ENCODE measurements at places on chromosomes 4 and X.
A peak's percentile ranks its signal among the peaks of the same experiment; 100 is the strongest.

DNA sequence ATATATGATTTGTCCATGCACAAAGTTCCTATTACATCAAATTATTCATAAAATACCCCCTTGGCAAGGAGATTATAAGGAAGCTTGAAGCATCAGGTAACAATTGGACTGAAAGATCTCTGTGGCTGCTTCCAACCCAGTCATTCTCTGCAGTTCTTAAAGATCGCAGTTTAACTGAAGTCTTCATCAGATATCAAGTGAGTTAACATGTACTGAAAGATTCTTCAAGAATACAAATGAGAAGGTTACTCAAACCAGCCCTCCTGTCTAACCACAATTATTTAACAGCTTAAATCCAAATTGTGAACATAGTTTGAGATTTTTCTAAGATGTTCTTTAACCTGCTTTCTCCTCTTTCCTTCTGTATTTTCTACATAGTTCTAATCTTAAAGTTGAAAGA, 56.1 kb downstream of the SLC10A7 start:
- DNase-seq, result no peak

- no peak for DNase-seq
Measured at GRCh38 chrX:122500556-122500955, 683.5 kb upstream of the GRIA3 start.

- no peak for DNase-seq
Measured at GRCh38 chrX:109847257-109848187, 114.5 kb upstream of the ACSL4 start.

DNA sequence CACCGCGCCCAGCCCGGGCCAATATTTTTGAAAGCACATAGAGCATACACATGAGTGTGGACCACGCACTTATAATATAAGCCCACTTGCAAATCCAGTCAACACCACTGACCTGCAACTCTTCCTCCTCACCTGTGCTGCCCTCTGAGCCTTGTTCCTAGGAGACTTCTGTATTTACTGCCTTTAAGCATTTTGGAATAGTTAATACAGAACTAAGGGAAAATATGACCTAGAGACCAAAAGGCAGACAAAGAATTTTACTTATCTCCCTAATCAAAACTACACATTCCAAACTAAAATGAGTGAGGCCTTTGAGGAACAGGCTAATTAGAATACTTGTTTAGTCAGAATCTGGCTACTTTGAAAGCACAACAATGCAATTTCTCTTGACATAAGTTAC, 89.1 kb downstream of the RELL1 start:
- DNase-seq, result no peak

DNA sequence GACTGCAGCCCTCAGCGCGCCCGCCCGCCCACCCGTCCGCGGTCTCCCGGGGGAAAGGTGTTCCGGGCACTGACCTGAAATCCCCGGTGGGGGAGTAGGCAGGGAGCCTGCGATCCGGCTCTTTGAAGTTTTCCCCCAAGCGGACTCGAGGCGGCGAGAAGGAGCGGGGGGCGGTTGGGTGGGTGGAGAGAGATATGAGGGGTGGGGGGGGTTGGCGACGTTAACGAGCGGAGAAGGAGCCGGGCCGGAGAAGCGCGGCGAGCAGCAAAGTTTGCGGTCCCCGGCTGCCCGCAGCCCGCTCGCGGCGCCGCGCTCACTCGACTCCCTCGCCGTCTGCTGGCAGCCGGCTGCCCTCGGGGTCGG, 636 bp downstream of the BCOR start:
- no peak for DNase-seq

DNA sequence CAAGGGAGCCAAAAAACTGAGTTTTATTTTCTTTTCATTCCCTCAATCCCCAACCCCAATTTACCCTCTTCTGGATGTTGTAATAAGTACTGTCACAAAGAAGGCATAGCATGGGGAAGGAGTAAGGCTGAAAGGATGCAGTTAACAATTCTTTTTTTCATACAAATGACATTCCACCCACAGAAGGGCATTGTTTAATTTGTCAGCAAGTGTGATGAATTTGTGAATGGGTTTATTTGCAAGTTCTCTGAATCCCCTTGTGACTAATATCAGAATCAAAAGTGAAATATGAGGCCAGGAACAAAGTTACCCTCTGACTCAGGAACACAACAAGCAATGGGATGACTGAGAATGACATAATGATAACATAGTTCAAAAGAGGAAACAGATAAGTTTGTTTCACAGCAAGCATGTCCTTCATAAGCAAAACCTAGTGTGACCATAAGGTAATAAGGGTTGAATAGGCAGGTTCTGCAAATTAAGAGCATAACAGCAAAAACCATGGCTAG, 2.1 kb downstream of the GEMIN8 start:
- DNase-seq, result no peak

- DNase-seq, result no peak
Measured at GRCh38 chr4:153502584-153502983, 36.4 kb downstream of the TMEM131L start.

GRCh38 chrX:11311706-11312105, 18.5 kb downstream of the AMELX start:
- no peak for DNase-seq

DNA sequence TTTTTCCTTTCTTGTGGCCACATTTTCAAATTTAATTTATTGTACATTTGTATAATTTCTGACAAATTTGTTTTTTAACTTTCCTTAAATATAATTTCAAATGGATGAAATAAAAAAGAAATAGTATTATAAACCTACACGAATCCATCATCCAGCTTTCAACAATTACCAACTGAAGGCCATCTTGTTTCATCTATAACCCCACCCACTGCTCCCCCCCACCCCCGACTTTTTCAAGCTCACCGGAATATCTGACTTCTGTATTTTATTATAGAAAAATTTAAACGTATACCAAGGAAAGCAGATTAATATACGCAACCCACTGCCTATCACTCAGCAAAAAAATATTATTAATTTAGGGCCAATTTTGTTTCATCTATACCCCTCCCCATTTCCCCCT, 1.1 kb downstream of the MORF4L2 start:
- no peak for DNase-seq

DNA sequence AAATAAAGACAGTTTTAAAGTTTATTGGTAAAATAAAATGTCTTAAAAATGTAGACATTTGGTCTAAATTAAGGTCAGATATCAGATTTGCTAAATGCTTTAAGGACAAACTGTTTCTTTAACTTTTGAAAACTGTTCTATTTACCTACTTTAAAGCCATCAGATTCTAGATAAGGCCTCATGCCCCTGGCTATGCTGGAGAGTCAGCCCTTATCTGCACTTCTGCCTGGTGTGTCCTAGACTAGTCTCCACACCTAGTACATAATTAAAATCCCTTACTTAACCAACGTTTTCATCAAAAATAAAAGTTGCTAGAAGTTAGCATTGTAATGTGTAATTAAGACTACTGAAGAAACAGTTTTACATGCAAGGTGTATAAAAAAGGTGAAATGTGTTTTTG, 25.6 kb downstream of the HSD17B11 start:
- no peak for DNase-seq

GRCh38 chrX:115409551-115409950, 120.0 kb downstream of the LUZP4 start:
- no peak for DNase-seq

DNA sequence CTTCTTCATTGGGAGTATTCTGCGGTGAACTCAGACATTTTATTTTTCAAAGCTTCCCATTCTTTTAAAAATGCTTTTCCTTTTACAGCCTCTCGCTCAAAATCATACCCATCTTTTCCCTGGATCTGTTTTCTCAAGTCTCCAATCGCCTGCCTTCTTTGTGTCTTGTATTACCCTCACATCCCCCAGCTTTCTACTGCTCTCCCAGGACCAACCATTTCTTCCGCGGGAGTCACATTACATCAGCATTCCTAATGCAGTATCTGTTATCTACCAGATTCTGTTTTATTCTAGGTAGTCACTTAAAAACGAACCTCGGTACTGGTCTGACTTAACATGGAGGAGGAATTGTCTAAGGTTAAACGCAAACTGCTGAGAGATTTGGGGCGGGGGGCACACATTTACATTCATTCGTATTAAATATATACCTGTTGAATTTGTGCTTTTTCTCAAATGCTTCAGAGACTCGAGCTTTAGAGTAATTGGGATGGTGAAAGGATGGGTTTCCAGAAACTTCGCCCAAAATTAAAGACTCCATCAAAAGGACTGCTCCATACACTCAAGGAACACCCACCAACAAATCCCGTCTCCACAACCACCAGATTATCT, 493 bp upstream of the UCHL1 start:
- DNase-seq, result peak; percentile 21

GRCh38 chr4:84502955-84503373, 3.9 kb upstream of the NKX6-1 start:
- DNase-seq, result no peak

DNA sequence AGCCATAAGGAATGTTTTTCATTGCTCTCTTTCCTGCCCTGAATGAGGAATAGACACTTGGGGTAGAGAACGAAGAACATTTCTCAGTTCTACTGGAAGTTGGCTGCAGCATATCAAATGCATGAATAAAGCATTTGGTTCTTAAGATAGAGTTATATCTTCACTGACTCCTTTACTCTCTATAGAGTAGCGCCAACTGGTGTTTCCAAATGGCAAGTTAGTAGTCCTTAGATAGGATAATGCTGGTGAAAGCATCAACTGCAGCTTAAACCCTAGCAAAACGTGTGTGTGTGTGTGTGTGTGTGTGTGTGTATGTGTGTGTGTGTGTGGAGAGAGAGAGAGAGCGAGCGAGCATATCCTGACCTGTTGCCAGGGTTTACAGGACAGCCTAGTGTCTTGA, 62.2 kb upstream of the FRMPD4 start:
- DNase-seq, result no peak

GRCh38 chrX:50905334-50905733, 5.2 kb upstream of the BMP15 start:
- DNase-seq, result no peak

DNA sequence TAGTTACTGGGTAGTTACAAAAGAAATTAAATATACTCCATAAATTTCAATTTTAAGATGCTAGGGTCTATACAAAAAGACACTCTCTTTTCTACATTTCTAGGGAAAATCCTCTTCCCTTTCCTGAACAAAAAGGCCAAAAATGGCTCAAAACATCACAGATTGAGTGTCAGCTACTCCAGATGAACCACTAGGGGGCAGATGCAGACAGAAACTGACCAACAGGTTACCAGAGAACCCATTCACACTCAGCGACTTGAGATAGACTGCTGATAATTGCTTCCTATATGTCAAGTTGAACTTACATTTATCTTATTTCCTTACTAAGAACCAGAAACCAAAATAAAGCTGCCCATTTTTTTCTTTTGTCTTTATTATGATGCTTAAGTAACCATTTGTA, 83.4 kb upstream of the MID1IP1 start:
- peak; percentile 54 for DNase-seq

- no peak for DNase-seq
Measured at GRCh38 chr4:176753049-176753448, 39.7 kb downstream of the VEGFC start.

GRCh38 chr4:24642981-24643547, 58.7 kb upstream of the DHX15 start:
- no peak for DNase-seq

- DNase-seq, result no peak
Measured at GRCh38 chr4:124682384-124682783, 30.1 kb downstream of the ANKRD50 start.

- DNase-seq, result no peak
Measured at GRCh38 chr4:174581901-174582300, 59.6 kb upstream of the HPGD start.

DNA sequence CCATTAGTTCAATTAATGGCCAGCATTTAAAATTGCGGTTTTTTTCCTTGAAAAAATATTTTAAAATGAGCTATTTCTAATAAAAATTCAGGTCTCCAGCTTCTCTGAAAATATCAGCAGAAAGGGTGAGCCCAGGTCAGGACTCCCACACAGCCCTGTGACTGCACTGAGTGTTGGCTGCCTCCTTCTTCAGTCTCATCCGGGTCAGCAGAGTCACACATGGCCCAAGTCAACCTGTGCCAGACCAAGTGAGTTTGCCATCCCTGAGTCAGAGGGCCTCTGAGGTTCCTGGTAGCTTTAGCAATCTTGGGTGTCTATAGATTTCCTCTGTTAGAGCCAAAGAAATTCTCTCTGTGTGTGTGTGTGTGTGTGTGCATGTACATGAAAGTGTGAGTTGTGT, 22.1 kb upstream of the MSX1 start:
- peak; percentile 3 for DNase-seq

GRCh38 chr4:107743532-107743931, 23.5 kb upstream of the PAPSS1 start:
- no peak for DNase-seq

- no peak for DNase-seq
Measured at GRCh38 chr4:158682066-158682465, 10.0 kb downstream of the ETFDH start.

DNA sequence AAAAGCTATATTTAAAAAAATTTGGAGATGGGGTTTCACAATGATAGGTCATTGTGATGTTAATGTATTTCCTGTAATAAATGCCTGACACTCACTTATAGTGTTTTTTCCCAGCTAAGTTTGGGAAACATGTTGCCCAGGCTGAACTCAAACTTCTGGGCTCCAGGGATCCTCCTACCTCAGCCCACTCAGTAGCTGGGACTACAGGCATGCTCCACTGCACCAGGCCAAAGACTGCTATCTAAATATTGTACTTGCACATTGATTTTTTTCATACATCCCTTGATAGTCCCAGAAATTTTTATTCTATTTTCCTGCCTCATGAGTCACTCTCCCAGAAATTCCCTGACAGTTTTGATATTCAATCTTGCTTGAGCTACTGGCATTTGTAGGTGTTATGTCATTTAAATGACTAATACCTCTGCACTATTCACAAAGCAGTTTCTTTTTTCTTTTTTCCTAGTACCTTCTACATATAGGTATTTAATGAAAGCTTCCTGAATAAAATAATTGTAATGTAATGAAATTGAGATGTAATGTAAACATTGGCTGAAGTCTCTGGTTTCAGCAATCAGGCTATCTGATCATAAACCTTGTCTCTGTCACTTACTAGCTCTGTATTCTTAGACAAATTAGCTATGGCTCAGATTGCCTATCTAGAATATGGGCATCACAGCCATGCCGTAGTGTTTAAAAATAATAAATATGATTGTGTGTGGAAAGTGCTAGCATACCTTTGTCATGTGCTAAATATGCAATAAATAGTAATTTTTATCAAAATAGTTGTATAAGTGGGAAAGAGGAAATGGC, 1973.0 kb upstream of the AGA start:
- DNase-seq, result no peak

GRCh38 chr4:95540227-95540626, 8.5 kb downstream of the UNC5C start:
- no peak for DNase-seq

DNA sequence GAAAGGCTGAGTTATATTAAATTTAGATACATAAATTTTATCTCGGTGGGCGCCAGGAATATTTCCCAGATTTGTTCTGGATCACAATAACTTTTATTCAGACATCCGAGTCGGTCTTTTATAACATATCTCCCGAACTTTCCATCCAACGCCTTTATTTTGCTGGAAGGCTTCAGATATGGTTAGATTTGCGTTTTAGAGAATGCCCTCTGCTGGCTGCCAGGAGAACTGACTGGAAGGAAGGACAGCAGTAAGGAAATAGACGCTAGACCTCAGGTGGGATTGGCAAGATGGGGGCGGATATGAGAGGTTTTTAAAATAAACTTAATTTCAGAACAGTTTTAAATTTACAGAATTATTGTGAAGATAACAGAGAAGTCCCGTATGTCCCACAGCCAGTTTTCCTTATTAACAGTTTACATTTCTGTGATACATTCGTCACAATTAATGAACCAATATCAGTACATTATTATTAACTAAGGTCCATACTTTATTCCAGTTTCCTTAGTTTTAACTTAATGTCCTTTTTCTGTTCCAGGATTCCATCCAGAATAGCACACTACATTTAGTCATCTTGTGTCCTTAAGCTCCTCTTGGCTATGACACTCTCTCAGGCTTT, 4.6 kb upstream of the KANTR start:
- no peak for DNase-seq

- no peak for DNase-seq
Measured at GRCh38 chrX:75648803-75649588, 126.2 kb upstream of the ZDHHC15 start.
